ENCODE measurements at places on chromosomes 3 and 15.
A peak's percentile ranks its signal among the peaks of the same experiment; 100 is the strongest.

GRCh38 chr15:41819455-41820050, 8.3 kb upstream of the JMJD7 start:
- DNase-seq, result no peak

DNA sequence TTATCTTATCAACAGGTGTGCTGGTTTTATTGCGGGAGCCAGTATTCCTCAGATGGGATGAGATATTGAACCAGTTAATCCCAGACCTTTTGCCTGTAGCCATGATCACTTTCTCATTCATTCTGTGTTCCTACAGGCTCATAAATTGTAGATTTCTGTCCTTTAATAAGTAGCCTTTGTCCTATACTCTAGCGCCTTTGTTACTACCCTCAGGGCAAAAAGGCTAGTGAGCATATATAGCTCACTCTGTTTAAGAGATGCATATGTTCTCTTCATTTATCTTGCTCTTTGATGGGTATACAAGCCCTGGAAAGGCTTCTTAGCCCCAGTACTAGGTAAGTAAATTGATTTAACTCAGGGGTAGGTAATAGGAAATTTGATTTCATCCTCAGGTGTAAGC, 95.1 kb downstream of the OXSM start:
- DNase-seq, result no peak

DNA sequence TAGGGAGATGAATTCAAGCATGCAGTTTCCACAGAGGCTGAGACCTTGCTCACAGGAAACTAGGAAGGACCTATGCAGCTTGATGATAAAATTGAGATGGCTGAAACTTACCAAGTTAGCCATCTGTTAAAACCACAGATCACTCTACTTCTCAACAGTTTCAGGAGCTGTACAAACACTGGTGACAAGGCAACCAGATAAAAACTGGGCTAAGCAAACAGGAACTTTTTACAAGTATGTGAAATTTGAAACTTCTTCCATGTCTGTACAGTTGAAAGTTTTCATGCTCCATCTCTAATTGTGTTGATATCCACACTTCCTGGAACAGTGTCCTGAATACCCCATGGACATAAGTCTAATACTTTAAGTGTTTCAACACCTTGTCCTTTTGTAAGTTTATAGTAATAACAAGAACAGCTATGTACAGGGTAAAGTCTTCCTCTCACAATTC, 78.2 kb downstream of the FAIM start:
- DNase-seq, result no peak

GRCh38 chr3:142276781-142277180, 51.4 kb upstream of the GK5 start:
- no peak for DNase-seq

- DNase-seq, result no peak
Measured at GRCh38 chr3:43855674-43856299, 165.0 kb downstream of the ABHD5 start.

- DNase-seq, result no peak
Measured at GRCh38 chr3:148971401-148972163, 19.8 kb upstream of the GYG1 start.

DNA sequence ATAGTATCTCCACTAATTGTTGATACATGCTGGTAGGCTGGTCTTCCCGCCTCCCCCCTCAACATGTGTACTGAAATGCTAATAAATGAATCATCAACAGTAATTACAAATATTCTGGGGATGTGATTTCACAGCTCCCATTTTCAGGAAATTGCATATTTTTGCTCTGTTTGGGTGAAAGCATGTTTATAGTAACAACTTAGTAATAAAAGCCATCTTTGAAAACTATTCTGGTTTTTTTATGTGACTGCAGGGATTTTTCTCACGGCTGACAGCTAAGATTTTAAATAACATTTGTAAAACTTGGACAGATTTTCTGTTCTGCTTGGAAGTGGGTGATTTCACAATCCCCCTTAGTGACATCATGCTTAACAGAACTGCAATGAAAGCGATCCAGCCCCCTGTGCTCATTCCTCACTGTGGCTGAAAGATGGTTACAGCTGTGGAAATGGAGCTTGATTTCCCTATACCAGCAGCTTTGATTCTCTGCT, 25.6 kb upstream of the FAM174B start:
- DNase-seq, result no peak

- DNase-seq, result no peak
Measured at GRCh38 chr3:171323938-171324536, 136.2 kb downstream of the TNIK start.

GRCh38 chr15:66503780-66504562, 684 bp downstream of the RPL4 start:
- DNase-seq, result no peak

DNA sequence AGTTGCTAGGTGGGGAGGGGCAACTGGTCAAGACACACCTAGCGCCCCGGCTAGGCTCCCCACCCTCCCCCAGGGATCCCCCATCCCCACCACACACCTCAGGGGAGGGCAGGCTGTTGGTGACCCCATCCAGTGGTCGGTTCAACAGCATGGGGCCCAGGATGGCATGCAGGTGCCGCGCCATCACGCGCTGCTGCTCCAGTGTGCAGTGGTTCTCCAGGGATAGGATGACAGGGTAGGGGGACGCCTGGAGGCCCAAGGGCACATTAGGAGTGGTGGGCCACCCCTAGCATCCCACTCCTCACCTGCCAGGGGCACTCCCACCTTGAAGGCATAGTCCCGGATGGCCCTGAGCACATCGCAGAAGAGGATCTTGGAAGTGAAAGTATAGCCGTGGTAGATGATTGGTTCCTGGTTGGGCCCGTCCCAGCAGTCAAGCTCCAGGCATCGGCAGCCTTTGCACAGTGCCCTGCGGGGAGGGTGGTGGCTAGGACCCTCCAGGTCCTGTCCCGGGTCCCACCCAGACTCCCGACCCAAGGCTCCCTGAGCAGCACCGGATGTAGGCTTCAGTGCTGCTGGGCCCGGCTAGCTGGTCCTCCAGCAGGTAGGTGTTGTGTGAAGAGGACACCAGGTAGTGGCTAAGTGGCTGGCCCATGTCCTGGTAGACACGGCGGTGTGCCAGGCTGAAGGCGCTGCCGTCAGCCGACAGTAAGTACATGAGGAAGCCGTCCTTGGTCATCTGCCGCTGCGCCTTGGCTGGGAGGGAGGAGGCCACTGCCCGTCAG, 19.4 kb downstream of the VILL start:
- DNase-seq, result no peak

- DNase-seq, result peak; percentile 5
Measured at GRCh38 chr3:13549623-13550422, 898 bp downstream of the FBLN2 start.

DNA sequence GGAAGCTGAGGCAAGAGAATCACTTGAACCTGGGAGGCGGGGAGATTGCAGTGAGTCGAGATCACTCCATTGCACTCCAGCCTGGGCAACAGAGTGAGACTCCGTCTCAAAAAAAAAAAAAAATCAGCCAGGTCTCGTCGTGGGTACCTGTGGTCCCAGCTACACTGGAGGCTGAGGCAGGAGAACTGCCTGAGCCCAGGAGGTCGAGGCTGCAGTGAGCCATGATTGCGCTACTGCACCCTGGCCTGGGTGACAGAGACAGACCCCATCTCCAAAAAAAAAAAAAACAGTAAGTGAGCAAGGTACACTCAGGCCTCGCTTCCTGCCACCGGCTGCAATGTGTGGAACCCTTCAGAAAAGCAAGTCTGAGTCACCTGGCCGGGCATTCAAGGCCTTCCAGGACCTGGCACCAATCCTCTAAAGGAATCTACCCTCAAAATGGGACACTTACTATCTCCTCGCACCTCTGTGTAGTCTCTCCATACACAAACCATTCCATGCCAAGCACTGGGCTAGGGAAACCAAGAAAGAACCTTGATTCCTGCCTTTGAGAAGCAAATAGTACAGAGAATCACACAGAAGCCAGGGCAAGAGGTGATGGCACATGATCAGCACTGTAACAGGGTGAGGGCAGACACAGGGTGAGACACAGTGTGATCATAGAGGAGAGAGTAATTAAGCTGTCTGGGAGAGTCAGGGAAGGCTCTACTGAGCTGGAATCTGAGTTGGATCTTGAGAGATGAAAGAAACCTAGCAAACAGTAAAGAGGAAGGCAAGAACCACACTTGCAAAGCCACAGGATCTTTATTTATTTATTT, 9.7 kb downstream of the SCAMP2 start:
- DNase-seq, result no peak

GRCh38 chr3:126947429-126947828, 35.5 kb upstream of the PLXNA1 start:
- no peak for DNase-seq

DNA sequence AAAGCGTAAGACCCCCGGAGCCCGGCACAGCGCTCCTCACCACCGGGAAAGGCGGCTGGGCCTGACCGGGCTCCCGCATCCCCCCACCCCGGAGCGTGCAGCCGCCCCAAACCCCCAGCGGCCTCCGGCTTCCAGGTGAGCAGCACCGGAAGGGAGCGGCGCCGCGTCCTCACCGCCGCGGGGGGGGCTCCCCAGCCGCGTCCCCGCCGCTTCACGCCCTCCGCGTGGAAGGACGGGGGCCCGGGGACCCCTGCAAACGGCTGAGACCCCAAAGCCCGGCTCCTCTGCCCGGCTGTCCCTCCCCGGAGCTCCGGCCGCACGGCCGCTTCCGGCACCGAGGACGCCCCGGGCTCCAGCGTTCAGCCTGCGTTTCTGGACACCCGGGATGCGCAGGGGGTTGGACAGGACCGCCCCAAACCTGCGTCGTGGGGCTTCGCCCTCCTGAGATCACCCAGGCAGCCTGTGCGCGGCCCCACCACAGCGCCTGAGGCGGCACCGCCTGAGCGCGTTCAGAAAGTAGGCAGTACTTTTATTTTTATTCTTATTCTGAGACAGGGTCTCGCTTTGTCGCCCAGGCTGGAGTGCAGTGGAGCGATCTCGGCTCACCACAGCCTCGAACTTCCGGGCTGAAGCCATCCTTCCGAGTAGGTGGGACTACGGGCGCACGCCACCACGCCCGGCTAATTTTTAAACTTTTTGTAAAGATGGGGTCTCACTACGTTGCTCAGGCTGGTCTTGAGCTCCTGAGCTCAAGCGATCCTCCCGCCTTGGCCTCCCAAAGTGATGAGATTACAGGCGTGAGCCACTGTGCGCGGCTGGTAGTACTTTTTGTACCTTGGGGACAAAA, 51.6 kb upstream of the BLM start:
- DNase-seq, result peak; percentile 46

- no peak for DNase-seq
Measured at GRCh38 chr3:155488671-155489070, 195.2 kb upstream of the STRIT1 start.

- DNase-seq, result no peak
Measured at GRCh38 chr15:77021803-77022381, 27.0 kb downstream of the PSTPIP1 start.

DNA sequence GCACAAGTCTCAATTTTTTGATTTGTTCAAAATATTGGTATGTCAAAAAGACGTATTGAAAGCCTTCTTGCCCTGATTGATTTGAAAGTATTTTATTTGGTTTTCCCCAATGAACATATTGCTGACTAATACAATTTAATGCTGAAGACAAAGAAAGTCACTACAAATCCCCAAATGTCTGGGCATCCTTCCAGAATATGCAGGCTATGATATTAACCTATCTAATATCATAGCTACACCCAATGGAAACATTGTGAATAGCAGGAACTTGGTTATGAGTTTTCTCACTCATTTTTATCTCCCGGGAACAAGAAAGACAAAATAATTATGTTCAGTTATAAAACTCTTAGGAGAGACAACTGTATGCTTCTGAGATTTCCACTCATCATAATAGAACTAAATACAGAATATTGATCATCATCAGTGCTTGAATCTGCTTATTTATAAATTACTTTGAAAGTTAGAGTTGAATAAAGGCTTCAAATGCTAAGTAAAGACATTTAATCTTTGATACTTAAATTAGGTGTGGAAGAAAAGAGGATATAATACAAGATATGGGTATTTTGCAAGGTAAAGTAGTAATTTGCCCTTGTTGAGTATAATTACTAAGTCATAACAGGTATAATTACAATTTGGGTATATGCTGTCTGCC, 483.9 kb downstream of the RBMS3 start:
- no peak for DNase-seq

- no peak for DNase-seq
Measured at GRCh38 chr3:194312186-194312742, 38.9 kb downstream of the CPN2 start.

- no peak for DNase-seq
Measured at GRCh38 chr3:72317491-72317890, 530.8 kb downstream of the SHQ1 start.

GRCh38 chr3:43522727-43523362, 99.0 kb downstream of the ANO10 start:
- DNase-seq, result no peak

DNA sequence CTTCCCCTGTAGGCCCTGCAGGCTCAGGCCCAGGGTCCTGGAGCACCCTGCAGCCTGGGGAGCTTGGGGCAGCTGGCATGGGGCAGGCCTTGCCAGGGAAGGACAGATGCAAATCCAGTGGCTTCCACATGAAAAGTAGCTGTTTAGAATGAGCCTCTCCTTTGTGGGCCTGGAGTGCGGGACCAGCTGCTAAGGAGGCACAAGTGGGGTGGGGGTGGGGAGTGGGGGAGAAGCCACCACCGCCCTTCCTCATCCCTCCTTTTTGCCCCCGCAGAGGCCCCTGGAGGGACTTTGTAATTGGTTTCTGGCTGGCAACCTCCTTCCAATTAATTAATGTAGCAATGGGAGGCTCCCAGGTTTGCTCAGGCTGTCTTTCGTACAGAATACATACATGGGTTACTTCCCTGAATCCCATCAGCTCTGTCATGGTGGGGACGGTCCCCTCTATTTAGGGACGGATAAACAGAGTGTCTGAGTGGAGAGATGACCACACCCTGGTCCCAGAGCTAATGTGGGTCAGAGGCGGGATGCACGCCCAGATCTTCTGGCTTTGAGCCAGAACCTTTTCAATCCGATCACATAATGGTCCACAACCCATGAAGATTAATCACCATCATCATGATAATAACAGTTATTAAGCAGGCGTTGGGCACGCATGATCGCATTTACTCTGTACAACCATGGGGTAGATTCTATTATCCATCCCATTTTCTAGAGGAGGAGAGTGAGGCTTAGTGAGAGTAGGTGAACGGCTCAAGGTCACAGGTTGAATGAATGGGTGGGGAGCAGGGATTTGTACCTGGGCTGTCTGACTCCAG, 6.2 kb downstream of the CORO2B start:
- no peak for DNase-seq

DNA sequence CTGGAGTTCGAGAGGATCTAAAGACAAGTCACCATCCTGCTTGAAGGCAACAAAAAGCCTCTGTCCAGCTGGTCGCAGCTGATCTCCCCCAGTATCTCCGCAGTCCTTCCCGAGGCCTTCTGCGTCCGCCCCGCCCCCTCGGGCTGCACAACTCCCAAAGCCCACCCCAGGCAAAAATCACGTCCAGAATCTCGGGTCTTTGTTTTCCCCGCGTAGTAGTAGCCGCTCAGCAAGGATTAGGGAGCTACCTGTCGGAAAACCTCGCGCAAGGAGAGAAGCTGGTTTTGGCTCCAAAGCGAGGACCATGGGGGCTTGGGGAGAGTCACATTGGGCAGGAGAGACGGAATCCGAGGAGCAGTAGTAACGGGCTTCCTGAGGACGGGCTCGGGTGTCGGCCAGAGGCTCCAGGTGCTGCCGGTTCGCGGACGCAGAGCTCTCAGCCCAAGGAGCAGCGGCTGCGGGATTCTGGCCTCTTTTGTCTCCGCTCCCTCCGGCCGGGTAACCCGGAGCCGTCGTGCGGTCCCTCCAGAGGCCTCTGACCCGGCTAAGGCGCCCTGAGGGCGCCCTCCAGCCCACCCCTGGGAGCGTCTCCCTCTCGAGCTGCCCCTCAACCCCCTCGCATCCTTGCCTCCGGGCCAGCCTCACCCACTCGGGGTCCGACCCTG, 401 bp downstream of the ZSCAN29 start:
- DNase-seq, result no peak

GRCh38 chr3:160150525-160150924, 74.7 kb upstream of the C3orf80 start:
- no peak for DNase-seq

Measured in stimulated activated naive CD4-positive, alpha-beta T cell (primary cell).